ENCODE measurements at places on chromosomes 13 and 19.

DNA sequence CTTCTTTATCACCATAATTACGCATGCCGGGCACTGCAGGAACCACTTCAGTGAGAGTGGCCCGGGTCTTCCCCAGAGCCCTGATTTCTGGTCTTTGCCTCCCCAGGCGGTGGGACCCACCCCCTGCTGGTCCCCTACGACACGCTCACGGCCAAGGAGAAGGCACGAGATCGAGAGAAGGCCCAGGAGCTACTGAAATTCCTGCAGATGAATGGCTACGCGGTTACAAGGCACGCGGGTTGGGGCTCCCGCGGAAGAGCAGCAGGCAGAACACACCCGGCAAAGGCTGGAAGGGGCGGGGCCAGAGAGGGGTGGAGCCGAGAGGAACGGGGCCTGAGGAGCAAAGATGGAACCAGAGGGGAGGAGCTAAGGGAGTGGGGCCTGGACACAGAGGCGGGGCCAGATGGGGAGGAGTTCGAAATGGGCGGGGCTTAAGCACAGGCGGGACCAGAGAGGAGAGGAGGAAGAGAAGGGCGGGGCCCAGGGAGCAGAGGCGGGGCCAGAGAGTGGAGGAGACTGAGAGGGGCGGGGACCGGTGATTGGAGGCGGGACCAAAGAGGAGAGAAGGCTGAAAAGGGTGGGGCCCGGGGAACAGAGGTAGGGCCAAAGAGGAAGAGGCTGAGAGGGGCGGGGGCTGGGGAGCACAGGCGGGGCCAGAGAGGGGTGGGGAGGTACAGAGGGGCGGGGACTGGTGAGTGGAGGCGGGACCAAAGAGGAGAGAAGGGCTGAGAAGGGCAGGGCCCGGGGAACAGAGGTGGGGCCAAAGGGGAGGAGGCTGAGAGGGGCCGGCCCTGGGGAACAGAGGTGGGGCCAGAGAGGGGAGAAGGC is 73.4 kb downstream of the RYR1 start:
- DNase-seq, result peak; percentile 61

DNA sequence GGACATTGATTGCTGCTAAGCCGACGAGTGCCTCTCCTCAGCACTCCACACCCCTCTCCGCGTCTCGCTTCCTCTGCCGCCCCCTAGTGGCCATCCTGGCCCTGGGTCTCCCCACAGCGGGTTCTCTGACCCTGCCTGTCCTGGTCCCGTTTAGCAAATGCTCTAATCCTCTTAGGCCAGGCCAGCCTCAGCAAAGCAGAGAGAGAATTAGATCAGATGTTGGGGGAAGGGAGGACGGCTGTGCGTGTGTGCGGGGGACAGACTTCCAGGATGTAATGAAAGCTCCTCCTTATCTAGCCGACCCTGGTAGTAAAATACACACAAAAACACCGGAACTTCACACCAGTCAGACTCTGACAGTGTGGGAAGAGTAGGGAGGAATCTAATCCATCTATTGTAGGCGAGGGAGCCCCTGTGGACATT is 4.5 kb downstream of the TPRX2 start:
- peak; percentile 32 for DNase-seq

DNA sequence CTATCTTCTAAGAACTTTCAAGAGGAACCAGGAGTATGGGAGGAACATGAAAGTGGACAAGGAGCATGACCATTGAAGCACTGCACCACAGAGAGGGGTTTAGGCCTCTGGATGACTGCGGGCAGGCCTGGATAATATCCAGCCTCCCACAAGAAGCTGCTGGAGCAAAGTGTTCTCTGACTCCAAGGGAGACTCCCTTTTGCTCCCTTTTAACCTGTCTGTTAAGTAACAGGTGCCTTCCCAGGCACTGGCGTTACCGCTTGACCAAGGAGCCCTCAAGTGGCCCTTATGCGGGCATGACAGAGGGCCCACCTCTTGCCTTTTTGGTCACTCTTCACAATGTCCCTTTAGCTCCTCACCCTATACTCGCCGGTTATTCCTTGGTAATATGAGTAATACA is 666.2 kb downstream of the SLITRK6 start:
- no peak for DNase-seq

DNA sequence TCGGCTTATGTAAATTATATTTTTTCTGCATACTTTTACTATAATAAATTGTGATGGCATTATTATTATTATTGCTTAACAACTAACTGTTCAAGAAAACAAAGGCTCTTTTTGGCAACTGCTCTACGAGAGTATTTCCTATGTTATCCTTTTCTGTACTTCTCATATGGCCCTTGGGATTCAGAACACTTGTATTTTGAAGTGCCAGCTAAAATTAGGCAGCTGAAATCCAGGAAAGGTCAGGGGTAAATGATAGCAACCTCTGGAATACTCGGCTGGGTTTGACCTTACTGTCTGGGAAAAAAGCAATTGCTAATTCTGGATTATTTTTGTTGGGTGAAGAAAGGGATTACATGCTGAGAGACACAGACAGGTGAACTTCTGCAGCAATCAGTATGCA is 23.9 kb downstream of the EDNRB start:
- DNase-seq, result no peak

DNA sequence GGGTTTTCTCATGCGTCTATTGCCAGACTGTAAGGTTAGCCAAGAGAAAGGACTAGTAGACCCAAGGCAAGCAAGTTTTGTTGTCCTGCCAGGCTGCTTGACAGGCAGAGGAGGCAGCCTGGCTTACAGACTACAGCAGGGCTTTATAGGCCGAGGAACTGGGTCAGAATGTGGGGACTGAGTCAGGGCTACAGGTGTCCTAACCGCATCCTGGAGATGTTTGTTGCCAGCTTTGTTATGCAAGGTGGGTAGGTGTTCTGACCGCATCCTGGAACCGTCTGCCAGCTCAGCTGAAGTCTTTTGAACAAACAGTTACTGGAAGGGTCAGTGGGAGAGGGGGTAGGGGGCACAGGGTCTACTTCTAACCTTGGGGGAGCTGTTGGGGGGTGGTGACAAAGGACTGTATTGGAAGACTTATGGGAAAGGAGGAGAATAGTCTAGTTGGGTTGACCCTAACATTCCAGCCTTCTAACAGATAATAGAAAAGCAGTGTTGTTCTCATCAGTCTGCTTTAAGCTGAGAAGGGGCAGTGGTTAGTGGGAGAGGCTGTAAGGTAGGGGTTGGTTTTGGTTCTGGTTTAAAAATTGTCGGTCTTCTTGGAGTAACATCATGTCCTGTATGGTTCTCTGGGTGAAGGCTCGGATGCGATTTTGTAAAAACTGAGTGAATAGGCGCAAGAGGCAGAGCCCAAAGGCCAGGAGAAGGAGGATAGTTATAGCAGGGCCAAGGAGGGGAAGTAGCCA is 913.8 kb upstream of the SLITRK5 start:
- no peak for DNase-seq

DNA sequence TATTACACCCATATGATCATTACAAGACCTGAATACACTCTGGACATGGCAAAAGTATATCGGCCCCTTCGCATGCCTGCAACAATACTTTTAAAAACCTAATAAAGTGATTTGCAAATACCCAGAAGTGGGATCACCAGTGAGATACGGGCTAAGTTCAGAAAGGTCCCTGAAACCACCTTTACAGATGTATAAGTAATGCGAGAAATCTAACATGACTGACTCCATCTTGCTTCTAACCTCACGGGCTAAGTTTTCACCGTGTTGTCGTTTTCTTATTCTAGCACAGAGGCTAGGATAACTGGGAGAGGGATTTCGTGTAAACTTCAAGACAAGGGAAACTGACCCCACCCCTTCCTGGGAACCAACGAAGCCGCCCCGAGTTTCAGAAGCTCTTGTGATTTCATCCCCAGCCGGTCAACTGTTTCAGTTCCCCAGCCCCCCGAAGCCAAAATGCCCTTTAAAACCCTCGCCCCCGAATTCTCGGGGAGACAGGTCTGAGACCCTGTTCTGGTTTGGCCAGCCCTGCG is 703 bp downstream of the NEK3 start:
- no peak for DNase-seq

DNA sequence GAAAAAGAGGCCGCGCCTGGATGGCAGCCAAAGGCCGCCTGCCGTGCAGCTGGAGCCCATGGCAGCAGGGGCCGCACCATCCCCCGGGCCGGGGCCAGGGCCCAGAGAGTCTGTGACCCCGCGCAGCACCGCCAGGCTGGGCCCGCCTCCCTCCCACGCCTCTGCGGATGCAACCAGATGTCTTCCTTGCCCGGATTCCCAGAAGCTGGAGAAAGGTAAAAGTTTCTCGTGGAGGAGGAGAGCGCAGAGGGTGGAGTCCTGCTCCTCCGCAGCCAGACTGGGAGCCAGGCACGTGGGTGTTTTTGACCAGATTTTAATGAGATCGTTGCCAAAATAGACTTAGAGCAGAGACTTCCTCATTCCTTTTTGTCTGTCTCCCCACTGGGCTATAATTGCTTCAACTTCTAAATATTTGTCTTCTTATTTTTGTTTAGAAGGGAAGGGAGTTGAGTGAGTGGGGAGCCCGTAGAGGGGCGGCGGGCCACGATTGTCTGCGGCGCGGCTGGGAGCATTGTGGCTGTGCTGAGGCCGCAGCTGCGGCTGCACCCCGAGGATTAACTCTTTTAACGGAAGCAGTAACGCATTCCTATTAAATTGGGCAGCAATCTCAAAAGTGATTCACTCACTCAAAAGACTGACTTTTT is 22.8 kb upstream of the NDUFS7 start:
- no peak for DNase-seq

- no peak for DNase-seq
Measured at GRCh38 chr13:33541456-33541855, 255.9 kb upstream of the STARD13 start.

GRCh38 chr19:56321989-56322440 is 7.4 kb upstream of the ZSCAN5A start:
- no peak for DNase-seq

- no peak for DNase-seq
Measured at GRCh38 chr13:75700552-75700951, 64.4 kb downstream of the LMO7 start.

GRCh38 chr19:4568886-4569285 is 9.4 kb upstream of the SEMA6B start:
- DNase-seq, result no peak

GRCh38 chr19:35041548-35042055 is at the start of gene HPN:
HPN (plus strand) TSS chr19:35041721; CDS start chr19:35042507, 786 bp downstream.
- no peak for DNase-seq

- DNase-seq, result peak; percentile 91
Measured at GRCh38 chr19:38057959-38058690, 151.1 kb downstream of the SIPA1L3 start.

- DNase-seq, result no peak
Measured at GRCh38 chr19:19423322-19423721, 17.8 kb downstream of the GATAD2A start.

- DNase-seq, result no peak
Measured at GRCh38 chr13:21960108-21960507, 289.2 kb downstream of the FGF9 start.

GRCh38 chr13:45696610-45697226 is 5.4 kb upstream of the CBY2 start:
- DNase-seq, result no peak

GRCh38 chr13:27857282-27857681 is 62.5 kb upstream of the PDX1 start:
- DNase-seq, result peak; percentile 51

DNA sequence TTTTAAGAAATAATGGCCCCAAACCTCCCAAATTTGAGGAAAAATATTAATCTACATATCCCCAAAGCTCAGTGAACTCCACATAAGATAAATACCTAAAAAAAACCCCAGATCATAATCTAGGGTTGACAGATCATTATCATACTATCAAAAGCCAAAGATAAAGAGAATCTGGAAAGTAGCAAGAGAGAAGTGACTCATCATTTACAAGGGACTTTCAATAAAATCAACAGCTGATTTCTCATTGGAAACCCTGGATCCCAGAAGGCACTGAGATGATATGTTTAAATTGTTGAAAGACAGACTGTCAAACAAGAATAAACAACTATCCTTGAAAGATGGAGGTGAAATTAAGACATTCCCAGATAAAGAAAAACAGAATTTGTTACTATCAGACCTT is 199.3 kb downstream of the KCNRG start:
- no peak for DNase-seq

GRCh38 chr19:21835810-21836444 is at the start of gene ZNF43:
ZNF43 (minus strand) TSS chr19:21836182; CDS start chr19:21836038, 144 bp downstream.
- peak; percentile 92 for DNase-seq

DNA sequence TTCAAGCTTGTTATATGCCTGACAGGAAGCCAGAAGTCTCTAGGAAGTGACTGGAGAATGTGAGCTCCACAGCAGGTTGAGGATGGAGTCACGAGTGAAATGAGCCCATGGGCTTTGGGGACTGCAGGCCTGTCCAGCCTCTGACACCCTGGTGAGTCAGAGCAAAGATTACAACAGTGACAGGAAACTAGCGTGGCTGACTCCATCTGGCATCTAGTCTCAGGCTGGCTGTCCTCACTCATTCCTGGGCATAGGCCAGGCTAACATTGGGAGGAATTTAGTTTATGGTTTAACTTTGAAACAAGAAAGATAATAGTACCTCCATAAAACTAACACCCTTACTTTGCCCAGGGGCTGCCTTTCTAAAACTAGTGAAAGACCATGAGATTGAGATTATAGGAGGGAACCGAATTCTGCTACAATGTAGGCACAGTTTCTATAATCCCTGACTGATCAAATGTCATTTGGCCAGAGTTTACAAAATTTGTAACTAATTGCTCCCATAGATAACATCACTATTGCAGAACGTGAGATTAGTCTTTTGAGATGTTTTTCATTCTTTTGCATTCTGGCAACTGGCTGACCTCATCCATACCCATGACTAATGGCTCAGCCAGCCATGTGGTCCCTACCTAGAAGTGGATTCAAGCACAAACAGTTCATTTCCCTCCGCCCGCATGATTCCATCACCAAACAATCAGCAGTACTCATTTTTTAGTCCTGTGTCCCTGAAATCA is 28.4 kb downstream of the PSG1 start:
- DNase-seq, result no peak

DNA sequence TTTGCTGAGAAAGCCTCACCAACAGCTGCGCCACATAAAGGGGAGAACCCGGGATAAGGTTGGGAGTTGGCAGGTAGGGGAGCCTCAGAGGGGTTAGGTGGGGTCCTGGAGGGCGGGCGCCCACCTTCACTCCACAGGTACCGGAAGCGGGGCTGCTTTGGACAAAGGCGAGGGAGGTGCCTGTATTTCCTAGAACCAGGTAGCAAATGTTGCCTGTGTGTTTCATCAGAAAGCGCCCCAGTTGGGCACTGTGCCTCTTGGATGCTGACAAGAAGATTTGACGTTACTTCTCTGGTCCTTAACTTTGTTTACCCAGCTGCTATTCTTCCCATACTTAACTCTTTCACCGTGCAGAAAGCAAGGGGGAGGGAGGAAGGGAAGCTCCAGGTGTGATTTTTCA is 278.9 kb downstream of the ZNF536 start:
- no peak for DNase-seq

All from NCI-H2171 (cell line).